A549 treated with dexamethasone at 1 μM for 4 hours (cell line): ENCODE measurements at places on chromosomes 3 and 15. TPM values are rescaled to one million over a fixed set of nuclear protein-coding genes. Genes with fewer than 3 reads are reported as not detected.

Gene NCKIPSD
- total RNA-seq: 7.8 to 12.0 TPM (median 10.7 TPM) in 5 replicates

Gene PEX5L
- total RNA-seq: 0.05 TPM in 1 of 5 replicates, not detected in the others

Gene CEMIP
- total RNA-seq: 0.83 to 1.5 TPM (median 1.3 TPM) in 5 replicates

Gene CPNE9
- 0.05 to 0.25 TPM (median 0.14 TPM) in 4 of 5 replicates, not detected in the other for total RNA-seq

Gene INKA1
- 1.6 to 2.2 TPM (median 2.0 TPM) in 5 replicates for total RNA-seq

Gene RYR3
- total RNA-seq: 0.05 to 0.12 TPM (median 0.07 TPM) in 4 of 5 replicates, not detected in the other

Gene ACTC1
- 0.18 to 0.54 TPM (median 0.35 TPM) in 5 replicates for total RNA-seq

Gene LDHAL6B
- 0.05 TPM in 1 of 5 replicates, not detected in the others for total RNA-seq

Gene SLC24A5
- total RNA-seq: not detected in 5 replicates

Gene GRK7
- not detected in 5 replicates for total RNA-seq

Gene C15orf39
- 24.8 to 36.1 TPM (median 34.0 TPM) in 5 replicates for total RNA-seq

Gene PLCH1
- total RNA-seq: 0.62 to 0.91 TPM (median 0.82 TPM) in 5 replicates

Gene TM4SF1
- total RNA-seq: 839 to 1,636 TPM (median 1,052 TPM) in 5 replicates

Gene ZDHHC19
- total RNA-seq: 0.17 to 0.21 TPM (median 0.19 TPM) in 3 of 5 replicates, not detected in the others

Gene RNU6-1
- not detected in 5 replicates for total RNA-seq

Gene POC1A
- 15.8 to 19.0 TPM (median 18.2 TPM) in 5 replicates for total RNA-seq

Gene GORASP1
- total RNA-seq: 24.8 to 35.9 TPM (median 32.1 TPM) in 5 replicates

Gene CHRM5
- total RNA-seq: 0.04 TPM in 1 of 5 replicates, not detected in the others

Gene MEIS2
- 9.0 to 11.3 TPM (median 9.8 TPM) in 5 replicates for total RNA-seq

Gene TTLL13
- 0.09 to 0.25 TPM (median 0.12 TPM) in 5 replicates for total RNA-seq

Gene PLSCR2
- 0.11 to 0.19 TPM in 2 of 5 replicates, not detected in the others for total RNA-seq

Gene ADGRG7
- not detected in 5 replicates for total RNA-seq

Gene SLC4A7
- total RNA-seq: 9.6 to 18.5 TPM (median 16.3 TPM) in 5 replicates

Gene CMTM8
- 8.4 to 15.1 TPM (median 12.8 TPM) in 5 replicates for total RNA-seq

Gene MAP1A
- total RNA-seq: 0.45 to 0.74 TPM (median 0.64 TPM) in 5 replicates

Gene RHOV
- 3.7 to 4.3 TPM (median 3.7 TPM) in 5 replicates for total RNA-seq

Gene GJD2
- total RNA-seq: not detected in 5 replicates

Gene NANOGP8
- total RNA-seq: not detected in 5 replicates

Gene ALPK3
- 0.03 to 0.22 TPM (median 0.10 TPM) in 5 replicates for total RNA-seq

Gene JMJD7
- total RNA-seq: 2.8 to 3.3 TPM (median 3.1 TPM) in 5 replicates

Gene PLA2G4E
- total RNA-seq: 0.01 TPM in 1 of 5 replicates, not detected in the others

Gene PRTG
- total RNA-seq: 8.6 to 10.8 TPM (median 10.0 TPM) in 5 replicates

Gene MED12L
- total RNA-seq: 0.23 to 0.90 TPM (median 0.41 TPM) in 5 replicates

Gene MAGI1
- total RNA-seq: 2.3 to 5.1 TPM (median 4.6 TPM) in 5 replicates

Gene TRPM7
- total RNA-seq: 22.4 to 26.7 TPM (median 23.8 TPM) in 5 replicates
